Stimulated activated CD8-positive, alpha-beta memory T cell treated with anti-CD3 and anti-CD28 coated beads, Interleukin-7, amount 100 ng/mL, for 1 hour (primary cell): ENCODE measurements at places on chromosomes 12 and 14.

DNA sequence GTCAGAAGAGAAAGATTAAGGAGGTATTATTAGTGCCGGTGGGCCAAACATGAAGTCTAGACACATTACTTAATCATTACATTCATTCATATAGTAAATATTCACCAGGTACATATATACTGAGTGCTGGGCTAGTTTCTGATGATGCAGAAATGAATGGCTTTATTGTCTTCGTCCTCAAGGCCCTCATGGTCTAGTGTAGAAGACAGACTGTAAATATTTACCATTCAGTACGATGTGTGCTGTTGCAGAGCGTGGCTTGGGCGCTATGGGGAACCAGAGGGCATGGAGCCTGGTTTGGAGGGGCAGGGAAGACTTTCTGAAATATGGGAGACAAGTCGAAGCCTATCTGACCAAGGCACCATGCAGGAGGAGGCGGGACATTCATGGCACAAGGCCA, 37.0 kb upstream of the TCL1B start:
- no peak for DNase-seq

- no peak for DNase-seq
Observed at GRCh38 chr12:14367040-14367661, 1.7 kb downstream of the ATF7IP start.

DNA sequence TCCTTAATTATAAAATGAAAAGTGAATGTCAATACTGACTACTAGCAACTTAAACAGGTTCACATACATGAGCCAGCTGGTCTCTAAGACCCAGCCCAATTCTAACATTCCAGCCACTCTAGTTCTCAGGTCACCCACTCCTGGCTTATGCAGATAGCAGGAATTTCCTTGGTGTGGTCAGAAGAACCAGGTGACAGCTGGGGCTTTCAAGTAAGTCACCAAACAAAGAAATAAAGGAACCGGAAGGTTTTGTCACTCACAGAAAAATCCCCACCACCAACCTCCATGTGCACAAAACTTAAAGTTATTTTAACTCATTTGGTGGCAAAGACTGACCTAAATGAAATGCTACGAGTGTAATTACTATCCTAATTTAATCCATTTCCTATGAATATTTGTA, 129.6 kb upstream of the CDKN3 start:
- no peak for DNase-seq

DNA sequence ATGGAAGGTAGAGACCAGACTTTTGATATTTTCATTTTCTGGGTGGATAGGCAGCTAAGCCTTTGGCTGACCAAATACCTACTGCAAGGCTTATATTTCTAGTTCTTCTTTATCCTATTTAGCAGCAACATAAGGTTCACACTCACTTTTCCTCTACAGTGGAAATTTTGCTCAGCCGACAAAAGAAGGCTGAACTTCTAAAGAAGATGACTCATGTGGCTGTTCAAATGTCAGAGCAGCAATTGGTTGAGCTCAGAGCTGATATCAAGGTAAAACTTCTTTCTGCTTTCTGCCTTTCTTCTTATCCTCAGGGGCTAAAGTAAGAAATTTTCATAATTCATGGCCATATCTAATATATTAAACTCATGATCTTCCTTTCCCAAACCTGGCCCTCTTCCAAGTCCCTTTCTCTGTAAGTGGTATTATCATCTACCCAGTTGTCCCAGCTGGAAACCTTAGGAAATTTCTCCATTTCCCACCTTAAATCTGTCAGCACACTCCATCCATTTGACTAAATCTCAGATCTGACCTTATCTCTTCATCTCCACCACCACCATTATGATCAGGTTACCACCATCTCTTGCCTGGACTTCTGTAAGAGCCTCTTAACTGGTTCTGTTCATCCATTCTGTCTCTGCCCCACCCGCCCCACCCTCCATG, 19.8 kb upstream of the KCNH3 start:
- DNase-seq = no peak

- no peak for DNase-seq
Observed at GRCh38 chr14:24411443-24412389, 12.9 kb downstream of the NYNRIN start.

DNA sequence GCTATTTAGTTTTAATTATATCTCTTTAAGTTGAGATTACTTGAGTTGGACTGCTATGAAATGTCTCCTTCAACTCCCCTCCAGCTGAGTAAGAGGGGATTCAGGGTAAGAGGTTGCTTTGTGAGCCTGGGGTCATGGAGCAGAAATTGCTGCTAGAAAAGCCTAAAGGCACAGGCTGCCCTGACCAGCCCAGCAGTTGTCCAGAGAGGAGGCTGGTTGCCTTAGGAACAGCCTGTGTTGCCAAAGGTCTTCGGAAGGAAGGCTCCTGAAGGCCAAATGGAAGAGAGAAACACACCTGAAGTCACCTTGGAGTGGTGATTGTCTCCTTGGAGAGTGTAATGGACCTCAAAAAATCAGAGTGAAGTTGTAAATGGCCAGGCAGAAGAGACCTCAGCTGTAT, 235.5 kb upstream of the PDE3A start:
- no peak for DNase-seq

DNA sequence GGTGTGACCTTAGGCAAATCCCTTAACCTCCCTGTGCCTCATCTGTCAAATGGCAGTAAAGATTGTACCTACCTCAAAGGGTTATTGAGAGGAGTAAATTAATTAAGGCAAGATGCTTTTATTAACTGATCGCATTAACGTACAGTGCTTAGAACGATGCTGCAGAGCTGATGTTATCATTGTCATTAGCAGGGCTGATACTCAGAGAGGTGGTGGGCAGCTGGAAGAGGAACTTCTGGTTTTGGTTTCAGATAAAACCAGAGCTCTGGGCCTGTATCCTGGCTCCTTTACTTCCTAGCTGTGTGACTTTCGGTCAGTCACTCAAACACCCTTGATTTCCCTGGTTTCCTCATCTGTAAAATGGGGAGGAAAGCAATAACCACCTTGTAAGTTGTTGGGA, 55.1 kb downstream of the CALM1 start:
- DNase-seq = no peak

DNA sequence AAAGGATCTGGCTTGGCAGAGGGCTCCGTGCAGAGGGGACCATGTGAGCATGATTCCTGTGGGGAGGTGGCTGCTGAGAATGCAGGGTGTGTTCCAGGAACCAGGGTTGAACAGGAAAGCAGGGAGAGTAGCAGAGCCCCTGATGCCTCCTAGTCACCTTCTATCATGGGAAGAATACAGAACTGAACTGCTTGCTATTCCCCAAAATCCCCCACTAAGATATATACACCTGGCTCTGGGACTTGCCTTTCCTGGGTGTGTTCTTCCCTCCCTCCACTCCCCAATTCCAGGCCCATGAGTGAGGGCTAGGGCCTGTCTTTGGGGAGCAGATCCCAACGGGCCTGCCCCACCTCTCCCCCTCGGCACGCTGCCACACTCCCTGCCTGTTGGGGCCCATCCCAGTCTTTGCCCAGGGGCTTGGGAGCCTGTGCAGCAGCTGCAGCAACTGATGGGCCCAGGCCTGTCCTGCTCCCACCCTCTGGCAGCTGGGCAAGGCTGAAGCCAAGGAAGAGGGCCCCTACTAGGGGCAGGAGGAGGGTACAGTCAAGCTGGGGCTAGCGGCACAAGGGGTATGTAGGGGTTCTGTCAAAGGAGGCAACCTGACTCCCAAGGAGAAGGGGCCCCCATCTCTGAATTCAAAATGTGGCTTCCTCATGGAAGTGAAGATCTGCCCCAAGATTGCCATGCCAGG, 3.2 kb downstream of the AJUBA start:
- DNase-seq = no peak

DNA sequence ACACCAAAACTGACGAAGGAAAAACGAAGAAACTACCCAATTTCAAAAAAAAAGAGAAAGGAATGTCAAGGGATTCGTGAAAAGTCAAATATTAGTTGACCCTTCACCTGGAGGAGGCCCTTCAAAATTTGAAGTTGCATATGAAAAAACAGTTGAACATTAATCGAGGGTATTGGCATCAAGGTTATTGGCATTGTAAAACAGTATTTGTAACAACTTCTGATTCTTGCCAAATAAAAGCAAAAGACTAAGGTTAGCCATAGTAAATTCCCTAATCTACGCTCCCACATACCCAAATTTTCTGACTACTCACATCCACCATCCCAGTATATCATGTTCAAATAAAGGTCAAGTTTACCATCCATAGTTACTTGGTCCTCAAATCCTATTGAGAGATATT, 118.6 kb downstream of the TMTC1 start:
- DNase-seq = no peak

GRCh38 chr14:65206448-65207096, 104.3 kb upstream of the MAX start:
- DNase-seq = no peak

- DNase-seq = no peak
Observed at GRCh38 chr12:23528316-23528715, 421.2 kb downstream of the SOX5 start.

GRCh38 chr12:31813305-31813704, 84.5 kb upstream of the AMN1 start:
- DNase-seq = no peak

DNA sequence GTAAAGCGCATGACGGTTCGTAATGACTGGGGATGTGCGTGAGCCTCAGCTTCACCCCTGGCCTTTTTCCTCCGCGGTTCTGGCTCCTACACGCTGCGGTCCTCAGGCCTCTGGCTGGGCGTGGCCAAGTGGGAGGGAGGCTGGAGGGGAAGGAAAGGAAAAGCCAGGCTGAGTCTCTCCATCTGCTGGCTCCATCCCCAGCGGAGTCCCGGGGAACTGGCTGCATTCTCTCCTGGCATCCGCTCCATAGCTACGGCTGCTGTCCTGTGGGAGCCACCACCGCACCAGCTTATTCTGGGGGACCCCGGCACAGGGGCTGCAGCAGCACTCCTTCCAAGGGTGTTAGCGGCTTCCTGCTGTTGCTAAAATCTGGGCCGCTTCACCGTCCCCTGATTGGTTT, 68.2 kb upstream of the SLC24A4 start:
- DNase-seq = no peak

- DNase-seq = no peak
Observed at GRCh38 chr14:101462726-101463565, 98.3 kb upstream of the DIO3 start.

- no peak for DNase-seq
Observed at GRCh38 chr14:104445832-104446381, 133.7 kb upstream of the C14orf180 start.

DNA sequence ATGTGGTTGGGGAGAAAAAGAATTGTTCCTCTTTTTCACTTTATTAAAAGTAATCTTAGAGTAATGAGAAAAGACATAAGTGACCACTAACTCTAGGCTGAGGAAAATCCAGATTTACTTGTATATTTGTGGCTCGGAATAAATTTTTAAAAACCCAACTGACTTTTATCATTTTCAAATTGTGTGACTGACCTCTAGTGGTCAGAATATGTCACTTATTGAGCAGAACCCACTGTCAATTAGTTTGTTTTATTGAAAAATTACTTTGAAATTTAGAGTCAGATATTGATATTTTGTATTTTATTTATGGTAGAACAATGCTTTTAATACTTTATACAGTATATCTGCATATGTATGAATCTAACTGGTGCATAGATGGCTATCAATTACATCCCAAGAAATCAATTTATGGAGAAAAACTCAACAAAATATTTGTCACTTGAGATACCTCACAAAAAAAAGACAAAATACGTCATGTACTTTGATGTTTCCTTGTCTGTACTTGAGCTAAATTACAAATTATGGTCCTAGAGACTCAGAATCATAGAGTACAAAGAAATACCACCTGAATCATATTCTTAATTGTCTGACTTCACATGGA, 229.4 kb downstream of the CNTN1 start:
- DNase-seq = no peak

GRCh38 chr14:95222151-95222631, 64.9 kb upstream of the DICER1 start:
- DNase-seq = no peak

DNA sequence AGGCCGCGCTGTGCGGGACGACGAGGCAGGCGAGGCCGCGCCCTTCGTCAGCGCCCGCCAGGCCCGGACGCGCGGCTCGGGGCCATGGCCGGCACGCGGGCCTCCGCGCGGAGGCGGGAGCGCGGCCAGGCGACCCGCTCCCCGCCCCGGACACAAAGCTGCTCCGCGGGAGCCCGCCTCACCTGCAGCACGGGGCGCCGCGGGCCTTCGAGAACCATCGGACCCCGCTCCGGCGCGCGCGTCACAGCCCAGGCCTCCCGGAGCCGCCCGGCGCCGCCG, 342 bp downstream of the DICER1 start:
- no peak for DNase-seq

DNA sequence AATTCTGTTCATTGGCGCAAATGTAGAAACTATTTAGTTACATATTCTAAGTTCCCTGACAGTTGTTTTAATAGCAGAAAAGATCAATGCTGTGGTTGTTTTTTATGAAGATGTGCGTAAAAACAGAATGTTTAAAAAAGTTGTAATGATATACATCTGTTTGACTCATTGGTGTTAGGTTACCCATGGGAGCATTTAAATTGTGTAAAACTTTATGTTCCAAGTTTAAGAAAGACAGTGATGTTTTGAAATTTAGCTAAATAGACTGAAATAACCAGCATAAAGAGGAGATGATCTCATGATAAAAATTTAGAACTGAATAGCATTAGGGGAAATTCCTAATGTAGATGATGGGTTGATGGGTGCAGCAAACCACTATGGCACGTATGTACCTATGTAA, 3.6 kb downstream of the PELI2 start:
- no peak for DNase-seq

DNA sequence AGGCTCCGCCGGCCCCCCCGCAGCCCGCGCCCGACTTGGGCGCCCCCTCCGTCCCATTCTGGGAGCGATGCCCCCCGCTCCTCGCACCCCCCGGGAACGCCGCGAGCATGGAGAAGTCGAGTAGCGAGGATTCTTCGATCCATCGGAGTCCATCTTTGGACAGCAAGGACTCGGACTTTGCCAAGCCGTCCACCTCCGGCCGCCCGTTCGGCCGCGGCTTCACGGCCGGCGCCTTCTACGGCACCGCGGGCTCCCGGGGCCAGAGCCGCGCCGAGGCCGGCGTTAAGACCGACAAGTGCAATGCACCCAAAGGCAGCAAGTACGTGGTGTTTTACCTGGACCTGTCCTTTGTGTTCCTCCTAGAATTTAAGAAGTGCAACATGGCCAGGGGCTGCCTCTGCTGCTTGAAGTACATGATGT, 123.6 kb downstream of the TSPAN9 start:
- no peak for DNase-seq

DNA sequence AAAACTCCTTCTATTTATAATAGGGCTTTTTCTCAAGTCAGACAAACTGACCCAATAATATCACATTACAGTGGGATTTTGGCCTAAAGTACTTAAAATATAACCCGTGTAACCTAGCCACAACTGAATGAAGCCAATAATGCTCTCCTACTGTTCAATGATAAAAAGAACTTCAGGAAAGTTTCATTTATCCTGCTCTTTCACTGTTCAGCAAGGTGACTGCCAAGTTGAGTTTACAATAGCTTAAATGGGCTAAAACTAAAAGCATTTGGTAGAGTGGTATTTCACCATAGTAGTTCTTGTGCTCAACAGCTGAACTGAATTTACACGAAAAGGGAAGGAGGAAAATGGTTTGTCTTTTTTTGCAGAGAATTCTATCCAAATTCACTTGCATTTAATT, 49.8 kb downstream of the CNTN1 start:
- no peak for DNase-seq
